ENCODE measurements at places on chromosomes 7 and 10.

DNA sequence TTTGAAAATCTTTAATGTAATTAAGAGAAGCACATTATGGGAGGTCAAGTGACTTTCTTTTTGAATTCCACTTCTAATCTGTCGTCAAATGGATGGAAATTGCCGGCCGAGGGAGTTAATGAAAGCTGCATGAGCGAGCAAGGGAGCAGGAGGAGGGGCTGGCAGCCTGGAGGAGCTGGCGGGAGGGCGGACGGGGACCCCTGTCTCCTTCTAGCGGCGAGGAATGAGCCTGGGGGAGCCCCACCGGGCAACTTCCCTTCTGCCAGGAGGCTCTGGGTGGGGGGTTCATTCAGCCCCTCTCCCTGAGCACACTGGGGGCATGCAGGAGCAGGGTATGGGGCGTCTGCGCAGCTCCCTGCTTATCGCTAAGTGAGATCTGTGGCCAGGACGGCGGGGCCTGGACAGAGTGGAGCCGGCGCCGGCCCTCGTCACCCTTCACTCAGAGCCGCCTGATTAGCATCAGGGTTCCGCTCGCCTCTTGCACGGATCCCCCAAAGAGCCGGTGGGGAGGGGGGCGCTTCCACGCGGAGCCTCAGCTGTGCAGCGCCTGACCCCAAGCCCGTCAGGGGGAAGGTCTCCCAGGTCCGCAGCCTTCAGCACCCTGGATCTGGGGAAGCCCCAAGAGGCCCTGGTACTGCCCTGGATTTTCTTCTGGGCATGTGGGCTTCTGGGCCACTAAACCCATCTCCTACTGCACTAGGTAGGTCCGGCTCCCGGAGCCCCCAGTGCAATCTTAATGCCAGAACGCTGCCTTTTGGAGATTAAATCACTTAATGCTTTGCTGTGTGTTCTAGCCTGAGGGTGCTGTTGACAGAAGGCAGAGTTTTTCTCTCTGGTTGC is 680.8 kb downstream of the LRMDA start:
- DNase-seq = no peak

- DNase-seq = peak; percentile 14
Measured at GRCh38 chr10:114477285-114477684, 73.0 kb upstream of the AFAP1L2 start.

DNA sequence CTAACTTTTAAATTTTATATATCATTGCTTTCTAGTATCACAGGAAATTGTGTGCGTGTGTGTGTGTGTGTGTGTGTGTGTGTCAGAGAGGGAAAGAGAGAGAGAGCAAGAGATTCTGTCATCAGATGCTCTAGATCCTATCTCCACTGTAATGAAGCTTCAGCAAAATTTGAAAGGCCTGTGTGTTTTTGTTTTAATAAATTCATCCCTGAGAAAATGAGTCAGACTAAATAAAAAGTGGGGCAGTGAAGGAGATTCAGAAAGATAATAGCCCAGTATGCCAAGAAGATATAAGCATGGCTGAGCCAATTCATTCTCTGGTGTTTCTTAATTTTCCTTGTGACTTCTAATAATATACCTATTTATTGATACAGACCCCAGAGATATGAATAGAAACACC is 184.2 kb upstream of the TMEM196 start:
- peak; percentile 47 for DNase-seq

- peak; percentile 68 for DNase-seq
Measured at GRCh38 chr10:97454330-97455036, 8.5 kb downstream of the ZDHHC16 start.

- peak; percentile 24 for DNase-seq
Measured at GRCh38 chr7:78770422-78771410, 682.8 kb downstream of the MAGI2 start.

Measured in fibroblast of the aortic adventitia (primary cell).